ENCODE measurements at places on chromosomes 1 and 21. TPM values are rescaled to one million over a fixed set of nuclear protein-coding genes. Genes with fewer than 3 reads are reported as not detected.

GRCh38 chr1:51433972-51434510 lies 85.0 kb downstream of the EPS15 start:
- ATAC-seq: no peak

Gene NTNG1
- 1.2 TPM for total RNA-seq

DNA sequence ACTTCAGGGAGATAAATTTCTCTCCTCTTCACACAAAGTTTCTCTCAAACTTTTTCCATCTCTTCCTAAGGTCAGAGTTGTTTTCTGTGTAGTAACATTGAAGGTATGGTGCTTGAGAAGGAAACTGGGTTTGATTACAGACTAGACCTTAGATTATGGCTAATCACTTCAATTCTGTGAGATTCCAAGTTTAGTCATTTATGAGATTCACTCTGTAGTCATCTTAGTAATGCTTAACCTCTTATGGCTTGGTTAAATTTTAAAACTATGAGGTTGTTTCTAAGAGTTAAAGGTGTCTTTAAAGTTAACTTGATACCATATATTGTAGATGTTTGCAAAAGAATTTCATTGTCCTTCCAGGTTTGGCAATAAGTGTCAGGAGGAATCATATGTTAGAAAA lies 1092.2 kb downstream of the KCNT2 start:
- ATAC-seq: no peak

DNA sequence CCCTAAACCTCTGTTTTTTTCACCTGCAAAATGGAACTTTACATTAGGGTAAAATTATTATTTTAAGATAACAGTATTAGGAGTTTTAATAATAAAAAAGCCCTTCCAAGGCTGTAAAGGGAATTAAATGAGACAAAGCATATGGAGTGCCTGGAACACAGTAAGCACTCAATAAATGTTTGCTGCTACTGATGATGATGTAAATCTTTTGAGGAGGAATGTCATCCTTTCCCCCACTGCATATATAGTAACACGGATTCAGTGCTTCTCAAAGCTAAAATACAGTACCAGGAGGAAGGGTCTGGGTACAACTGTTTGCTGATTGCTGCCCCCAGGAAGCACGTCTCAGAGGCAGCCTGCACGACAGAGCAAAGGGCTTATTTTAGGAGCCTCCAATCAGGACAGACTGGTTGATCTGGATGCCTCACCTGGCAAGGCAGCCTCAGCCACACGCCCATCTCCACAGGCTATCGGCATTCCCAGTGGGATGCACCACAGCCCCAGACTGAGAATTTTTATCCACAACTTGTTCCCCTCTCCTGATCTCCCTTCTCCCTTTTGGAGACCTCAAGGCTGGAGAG lies 64.4 kb downstream of the GADD45A start:
- ATAC-seq: peak; percentile 8

Gene FCRL5
- total RNA-seq: not detected

- ATAC-seq: no peak
These were observed 164.7 kb downstream of the SETD4 start for GRCh38 chr21:35895598-35895997.

Gene ASTN1
- 2.2 TPM for total RNA-seq

GRCh38 chr1:11318982-11319381 lies 46.0 kb downstream of the UBIAD1 start:
- no peak for ATAC-seq

Measured in gastroesophageal sphincter (tissue), 4 donors.